ENCODE measurements at places on chromosomes 16 and 17.
A peak's percentile ranks its signal among the peaks of the same experiment; 100 is the strongest.

- DNase-seq, result no peak
Observed at GRCh38 chr16:80997139-80997798, 9.4 kb downstream of the CMC2 start.

GRCh38 chr16:17641990-17642389 lies 171.2 kb upstream of the XYLT1 start:
- no peak for DNase-seq

DNA sequence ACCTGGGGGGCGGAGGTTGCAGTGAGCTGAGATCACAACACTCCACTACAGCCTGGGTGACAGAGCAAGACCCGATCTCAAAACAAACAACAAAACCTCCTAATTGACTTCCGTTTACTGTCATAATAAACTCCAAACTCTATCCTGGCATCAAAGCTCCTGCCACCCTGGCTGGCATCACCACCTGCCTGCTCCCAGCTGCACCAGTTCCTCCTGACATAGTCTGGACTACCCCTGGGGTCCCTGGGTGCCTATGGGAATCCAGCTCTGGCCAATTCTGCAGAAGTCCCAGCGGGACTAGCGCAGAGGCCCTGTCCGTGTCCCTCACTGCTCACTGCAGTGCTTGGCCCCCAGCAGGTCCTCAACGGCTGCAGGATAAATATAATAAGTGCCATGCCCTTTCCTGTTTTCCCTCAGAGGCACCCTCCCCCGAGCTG lies 723 bp downstream of the NTHL1 start:
- peak; percentile 42 for DNase-seq

GRCh38 chr17:72591289-72592241 lies 470.7 kb downstream of the SOX9 start:
- DNase-seq, result peak; percentile 38

- DNase-seq, result no peak
Observed at GRCh38 chr17:76197911-76198310, 42.4 kb downstream of the RNF157 start.

GRCh38 chr17:45653616-45654015 lies 130.5 kb upstream of the CRHR1 start:
- DNase-seq, result no peak

- no peak for DNase-seq
Observed at GRCh38 chr16:77480681-77481315, 46.0 kb upstream of the ADAMTS18 start.

GRCh38 chr17:44830359-44831288 lies 537 bp upstream of the GJC1 start:
- peak; percentile 45 for DNase-seq

DNA sequence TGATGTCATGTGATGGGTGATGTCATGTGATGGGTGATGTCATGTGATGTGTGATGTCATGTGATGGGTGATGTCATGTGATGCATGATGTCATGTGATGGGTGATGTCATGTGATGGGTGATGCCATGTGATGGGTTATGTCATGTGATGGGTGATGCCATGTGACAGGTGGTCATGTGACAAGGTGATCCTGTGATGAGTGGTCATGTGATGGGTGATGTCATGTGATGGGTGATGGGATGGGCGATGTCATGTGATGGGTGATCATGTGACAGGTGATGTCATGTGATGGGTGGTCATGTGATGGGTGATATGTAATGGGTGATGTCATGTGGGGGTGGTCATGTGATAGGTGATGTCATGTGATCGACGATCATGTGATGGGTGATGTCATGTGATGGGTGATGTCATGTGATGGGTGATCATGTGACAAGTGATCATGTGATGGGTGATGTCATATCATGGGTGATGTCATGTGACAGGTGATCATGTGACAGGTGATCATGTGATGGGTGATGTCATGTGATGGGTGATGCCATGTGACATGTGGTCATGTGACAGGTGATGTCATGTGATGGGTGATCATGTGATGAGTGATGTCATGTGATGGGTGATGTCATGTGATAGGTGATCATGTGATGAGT lies 17.2 kb downstream of the CD300LB start:
- peak; percentile 23 for DNase-seq

DNA sequence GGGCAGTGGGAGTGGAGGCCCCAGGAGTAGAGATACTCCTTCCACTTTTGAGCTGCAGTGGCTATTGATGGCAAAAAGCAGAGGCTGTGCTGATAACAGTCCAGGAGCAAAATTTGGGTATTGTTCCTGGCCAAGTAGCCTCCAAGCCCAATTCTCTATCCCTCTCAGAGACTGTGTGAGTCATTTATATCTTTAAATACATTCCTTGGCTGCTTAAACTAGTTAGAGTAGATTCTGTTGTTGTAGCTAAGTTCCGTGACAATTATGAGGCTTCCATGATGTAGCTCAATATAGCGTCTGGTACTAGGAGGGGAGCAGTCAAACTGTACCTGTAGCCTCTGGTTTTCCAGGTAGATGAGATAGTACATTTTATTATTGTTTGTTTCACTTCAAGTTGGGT lies 19.9 kb upstream of the UBE2G1 start:
- no peak for DNase-seq

GRCh38 chr17:18218756-18219415 lies 6.5 kb upstream of the LLGL1 start:
- no peak for DNase-seq

- DNase-seq, result peak; percentile 32
Observed at GRCh38 chr17:41666237-41666641, 22.4 kb upstream of the EIF1 start.

DNA sequence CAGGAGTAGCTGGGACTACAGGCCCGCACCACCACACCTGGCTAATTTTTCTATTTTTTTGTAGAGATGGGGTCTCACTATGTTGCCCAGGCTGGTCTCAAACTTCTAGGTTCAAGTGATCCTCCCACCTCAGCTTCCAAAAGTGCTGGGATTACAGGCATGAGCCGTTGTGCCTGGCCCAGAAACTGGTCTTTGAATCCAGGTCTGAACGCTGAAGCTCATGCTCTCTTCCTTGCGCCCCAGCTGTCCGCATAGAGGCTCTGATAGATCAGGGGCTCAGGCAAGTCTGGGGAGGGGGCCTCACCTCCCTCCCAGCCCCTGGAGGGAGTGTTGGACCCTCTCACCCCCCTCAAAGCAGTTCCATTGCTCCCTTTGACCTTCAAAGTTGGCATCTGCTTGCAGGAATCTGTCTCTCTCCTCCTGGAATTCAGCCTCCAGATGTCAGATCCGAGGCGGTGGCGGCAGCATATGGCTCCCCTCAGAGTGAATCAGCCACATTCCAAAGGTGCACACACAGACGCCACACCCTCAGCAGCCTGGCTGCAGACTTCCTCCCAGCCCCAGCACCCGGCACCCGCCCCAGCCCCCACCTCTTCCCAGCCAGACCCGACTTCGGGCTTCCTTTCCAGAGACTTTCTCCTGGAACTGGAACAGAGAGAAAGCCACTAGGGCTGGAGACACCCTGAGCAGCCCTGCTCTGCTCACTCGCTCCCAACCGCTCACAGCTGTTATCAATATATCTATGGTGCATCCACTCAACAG lies 16.9 kb upstream of the GLIS2 start:
- DNase-seq, result no peak

- no peak for DNase-seq
Observed at GRCh38 chr16:84095466-84095865, 21.3 kb downstream of the MBTPS1 start.

GRCh38 chr16:86027373-86028126 lies 128.6 kb downstream of the IRF8 start:
- no peak for DNase-seq

DNA sequence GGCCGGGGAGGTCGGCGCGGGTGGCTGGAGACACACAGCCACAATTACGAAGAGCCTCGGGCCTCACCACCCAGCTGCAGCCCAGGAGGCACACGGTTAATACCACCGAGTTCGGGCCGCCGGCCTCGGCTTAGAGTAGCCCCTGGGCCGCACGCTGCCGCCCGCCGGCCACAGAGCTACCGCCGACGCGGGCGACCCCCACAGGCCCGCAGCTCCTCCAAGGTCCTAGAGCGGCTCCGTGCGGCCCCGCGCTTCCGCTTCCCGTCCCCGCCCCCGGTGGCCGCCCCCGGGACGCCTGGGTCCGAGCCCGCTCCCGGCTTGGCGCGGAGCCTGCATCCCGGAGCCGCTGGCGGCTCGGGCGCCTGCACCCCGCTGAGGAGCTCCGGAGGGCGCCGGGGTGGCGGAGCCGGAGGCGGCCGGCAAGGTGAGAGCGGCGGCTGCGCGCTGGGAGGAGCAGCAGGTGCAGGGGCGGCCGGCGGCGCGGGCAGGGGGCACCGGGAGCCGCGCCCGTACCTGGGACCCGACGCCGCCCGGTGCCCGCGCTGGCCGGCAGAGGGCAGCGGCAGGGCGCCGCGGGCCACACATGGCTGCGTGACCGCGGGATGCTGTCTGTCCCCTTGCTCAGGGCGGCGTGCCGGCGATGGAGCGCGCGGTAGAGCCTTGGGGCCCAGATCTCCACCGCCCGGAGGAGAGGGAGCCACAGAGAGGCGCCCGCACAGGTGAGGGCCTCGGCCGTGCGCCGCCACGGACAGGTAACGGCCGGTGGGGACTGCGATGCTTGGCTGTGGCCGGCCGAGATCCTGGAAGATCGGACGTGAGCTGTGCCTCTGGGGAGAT lies at the start of gene ZNF48:
Gene ZNF48, plus strand, starts transcription at position 266 of the 837 bp plus-strand sequence. Its CDS starts 375 bp downstream, at position 641.
- peak; percentile 89 for DNase-seq

GRCh38 chr16:56669005-56669839 lies at the start of gene MT1H:
Gene MT1H (plus strand): TSS chr16:56669814. CDS start chr16:56669885, 71 bp downstream.
- DNase-seq, result no peak

DNA sequence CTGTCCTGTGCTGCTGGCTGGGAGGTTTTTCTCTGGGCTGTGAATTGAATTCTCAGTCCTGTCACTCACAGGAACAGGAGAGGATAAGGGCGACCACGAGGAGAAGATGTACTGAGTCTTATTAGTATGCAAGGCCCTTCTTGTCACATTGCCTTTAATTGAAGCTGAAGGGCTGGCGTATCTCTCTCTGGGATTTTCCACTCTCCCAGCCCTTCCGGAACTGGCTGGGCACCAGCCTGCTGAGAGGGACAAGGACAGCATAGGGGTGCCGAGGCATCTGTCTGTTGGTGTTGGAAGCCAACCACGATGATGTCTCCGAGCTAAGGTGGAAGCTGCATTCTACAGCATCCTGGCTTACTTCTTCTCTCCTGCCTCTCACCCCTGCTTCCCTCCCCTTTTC lies 33.2 kb downstream of the GPRC5B start:
- no peak for DNase-seq

DNA sequence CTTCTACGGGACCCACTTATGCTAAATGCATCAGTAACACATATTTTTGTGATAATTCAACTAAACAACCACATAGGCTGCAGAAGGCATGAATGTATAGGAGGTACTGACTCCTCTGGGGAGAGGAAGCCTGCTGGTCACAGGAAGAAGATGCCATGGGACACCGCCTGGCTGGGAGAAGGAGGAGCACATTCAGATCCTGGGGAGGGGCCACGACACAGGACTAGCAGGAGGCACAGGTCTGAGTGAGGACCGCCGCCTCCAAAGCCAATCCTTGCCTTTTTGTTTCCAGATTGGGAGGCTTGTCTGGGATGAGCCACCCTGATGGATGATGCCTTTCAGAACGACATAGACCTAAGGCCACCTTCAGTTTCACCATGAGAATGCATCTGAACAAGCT lies 34.6 kb downstream of the MBTPS1 start:
- DNase-seq, result no peak

- peak; percentile 95 for DNase-seq
Observed at GRCh38 chr17:51259564-51260236, at the start of gene MBTD1. Gene MBTD1 (minus strand): TSS chr17:51260049. CDS start chr17:51225161, 34,888 bp downstream.

GRCh38 chr17:73466704-73467433 lies 155.1 kb upstream of the CDC42EP4 start:
- no peak for DNase-seq

DNA sequence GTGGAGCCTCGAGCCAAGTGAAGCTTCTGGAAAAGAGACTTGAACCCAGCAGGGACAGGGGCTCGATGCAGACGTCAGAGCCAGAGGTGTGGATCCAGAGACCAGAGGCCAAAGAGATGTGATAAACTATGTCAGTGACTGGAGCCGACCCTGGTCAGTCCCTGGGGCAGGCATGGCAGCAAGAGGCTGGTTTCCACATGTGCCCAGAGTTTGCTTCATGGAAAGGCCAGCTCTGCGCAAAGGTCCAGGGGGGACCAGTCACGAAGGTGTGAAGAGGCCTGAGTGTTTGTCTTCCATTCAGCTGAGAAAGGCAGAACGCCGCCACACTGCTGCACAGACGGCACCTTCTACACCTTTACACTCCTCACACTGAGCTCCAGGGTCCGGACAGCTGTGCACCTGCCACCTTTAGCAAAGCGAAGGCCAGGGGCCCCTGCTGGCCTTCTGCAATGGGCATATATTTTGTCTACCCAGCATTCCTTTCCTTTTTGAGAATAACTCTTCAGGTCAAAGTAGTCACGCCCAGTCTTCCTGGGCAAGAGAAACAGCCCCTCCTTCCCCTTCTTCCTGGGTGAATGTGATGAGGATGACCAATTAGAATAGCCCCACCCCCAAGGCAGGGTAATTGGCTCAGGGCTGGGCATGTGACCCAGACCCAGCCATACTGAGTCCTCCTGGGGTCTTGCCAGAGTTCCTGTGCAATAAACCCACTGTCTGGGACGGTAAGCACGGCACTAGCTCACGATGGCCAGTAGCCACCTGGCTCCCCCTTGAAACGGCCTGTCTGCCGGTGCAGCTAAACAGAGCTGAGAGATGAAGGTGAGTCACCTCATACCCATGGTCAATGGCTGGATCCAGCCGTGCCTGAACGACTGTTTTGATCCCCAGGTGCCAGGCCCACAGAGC lies 2.3 kb upstream of the RPH3AL start:
- no peak for DNase-seq

DNA sequence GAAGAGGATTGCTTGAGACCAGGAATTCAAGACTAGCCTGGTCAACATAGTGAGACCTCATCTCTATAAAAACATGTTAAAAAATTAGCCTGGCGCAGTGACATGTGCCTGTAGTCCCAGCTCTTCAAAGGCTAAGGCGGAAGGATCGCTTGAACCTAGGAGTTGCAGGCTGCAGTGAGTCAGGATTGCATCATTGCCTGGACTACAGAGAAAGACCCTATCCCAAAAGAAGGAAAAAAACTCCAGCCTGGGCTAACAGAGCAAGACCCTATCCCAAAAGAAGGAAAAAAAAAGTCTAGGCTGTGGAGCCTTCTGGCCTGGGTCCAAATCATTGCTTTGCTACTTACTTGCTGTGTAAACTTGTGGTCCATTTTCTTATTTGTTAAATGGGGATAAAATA lies 4.9 kb downstream of the CCP110 start:
- no peak for DNase-seq

GRCh38 chr16:31073970-31074813 lies at the start of the genes ZNF646 and ZNF668:
Gene ZNF646 (plus strand): TSS chr16:31074422. CDS start chr16:31076325, 1,903 bp downstream.
Gene ZNF668 (minus strand): TSS chr16:31074240. CDS start chr16:31064459, 9,781 bp downstream.
- DNase-seq, result peak; percentile 92

- DNase-seq, result no peak
Observed at GRCh38 chr16:26838931-26839330, 227.8 kb upstream of the C16orf82 start.

DNA sequence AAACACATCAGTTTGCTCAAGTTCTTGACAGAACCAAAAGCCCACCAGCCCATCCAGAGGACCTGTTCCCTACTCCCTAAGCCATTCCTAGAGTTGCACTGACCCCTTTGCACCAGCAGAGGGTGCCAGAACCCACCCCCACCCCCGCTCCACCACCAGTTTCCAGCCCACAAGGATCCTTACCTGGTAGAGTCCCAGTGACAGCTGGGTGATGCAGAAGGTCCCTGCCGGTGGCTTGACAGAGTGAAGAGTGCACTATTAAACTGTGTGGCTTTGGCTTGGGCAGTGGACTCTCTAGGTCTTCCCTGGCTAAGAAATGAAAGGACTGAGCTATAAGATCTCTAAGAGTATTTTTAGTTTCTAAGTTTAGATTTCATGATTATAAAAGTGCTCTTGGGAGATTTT lies 73.3 kb upstream of the MTMR4 start:
- DNase-seq, result peak; percentile 83
